ENCODE measurements at places on chromosomes 4 and X. TPM values are rescaled to one million over a fixed set of nuclear protein-coding genes. Genes with fewer than 3 reads are reported as not detected.
A peak's percentile ranks its signal among the peaks of the same experiment; 100 is the strongest.

- DNase-seq = no peak
These were observed 34.8 kb upstream of the USP51 start for GRCh38 chrX:55524487-55524886.

DNA sequence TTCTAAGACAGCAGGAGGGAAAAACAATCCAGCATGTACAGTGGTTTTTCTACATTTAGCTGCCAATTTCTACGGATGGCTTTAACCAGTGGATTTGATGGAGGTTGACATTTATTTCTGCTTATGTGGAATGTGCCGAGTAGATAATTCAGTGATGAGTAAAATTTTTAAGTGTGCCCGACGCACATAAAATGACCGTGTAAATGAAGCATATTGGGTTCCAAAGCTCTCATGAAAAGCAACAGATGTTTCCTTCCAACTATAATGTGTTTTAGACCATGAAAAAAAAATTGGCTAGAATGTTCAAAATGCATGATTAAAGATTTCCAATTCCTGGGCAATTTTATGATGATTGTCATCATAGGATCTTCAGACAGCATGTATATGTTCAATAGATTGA is 14.1 kb downstream of the INPP4B start:
- DNase-seq = no peak

- no peak for DNase-seq
These were observed 1.4 kb downstream of the ANK2 start for GRCh38 chr4:113050837-113051236.

- no peak for DNase-seq
These were observed 154.6 kb downstream of the EPHA5 start for GRCh38 chr4:65515646-65516045.

- DNase-seq = no peak
These were observed 260.7 kb upstream of the SFRP2 start for GRCh38 chr4:154049457-154050181.

- DNase-seq = no peak
These were observed 381.0 kb upstream of the TRAM1L1 start for GRCh38 chr4:117466388-117466787.

DNA sequence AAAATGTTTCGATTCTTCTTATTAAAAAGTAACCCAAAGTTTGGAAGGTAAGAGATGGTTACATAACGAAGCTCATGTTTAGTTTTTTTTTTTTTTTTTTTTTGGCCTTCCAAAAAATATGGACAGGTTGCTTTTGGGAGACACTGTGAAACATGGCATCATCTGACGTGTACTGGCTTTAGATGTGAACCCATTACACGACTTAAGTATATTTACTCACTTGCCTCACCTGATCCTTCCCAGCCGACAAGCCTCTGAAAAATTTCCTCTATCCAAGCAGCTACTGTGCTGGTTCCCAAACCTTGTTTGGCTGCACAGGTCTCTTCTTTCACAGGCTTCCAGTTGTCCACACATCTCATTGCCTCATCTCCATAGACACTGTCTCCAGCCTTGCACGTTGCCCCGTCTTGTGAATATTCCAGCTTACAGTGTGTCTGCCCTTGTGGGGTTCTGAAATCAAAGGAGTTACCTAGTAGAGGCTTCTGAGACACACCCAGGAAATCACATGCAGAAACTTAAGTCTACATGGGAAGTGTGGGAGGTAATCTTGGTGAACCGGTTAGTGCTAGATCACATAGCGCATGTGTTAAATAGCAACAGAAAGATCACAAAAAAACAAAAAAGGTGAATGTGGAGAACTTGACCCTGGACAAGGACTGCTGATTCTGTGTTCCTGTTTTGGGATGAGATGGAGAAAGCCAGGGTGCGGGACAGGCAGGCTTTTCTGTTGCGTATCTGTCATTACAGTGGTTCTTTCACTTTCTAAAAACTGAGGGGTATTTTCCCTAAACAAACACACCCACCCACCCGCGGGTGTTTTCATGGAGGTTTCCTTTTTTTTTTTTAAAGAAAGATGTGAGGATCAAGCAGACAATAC is 328.6 kb downstream of the ARHGAP10 start:
- DNase-seq = no peak

- no peak for DNase-seq
These were observed 5.6 kb downstream of the SLC49A3 start for GRCh38 chr4:683247-683897.

- no peak for DNase-seq
These were observed 27.4 kb upstream of the SPON2 start for GRCh38 chr4:1199556-1200331.

DNA sequence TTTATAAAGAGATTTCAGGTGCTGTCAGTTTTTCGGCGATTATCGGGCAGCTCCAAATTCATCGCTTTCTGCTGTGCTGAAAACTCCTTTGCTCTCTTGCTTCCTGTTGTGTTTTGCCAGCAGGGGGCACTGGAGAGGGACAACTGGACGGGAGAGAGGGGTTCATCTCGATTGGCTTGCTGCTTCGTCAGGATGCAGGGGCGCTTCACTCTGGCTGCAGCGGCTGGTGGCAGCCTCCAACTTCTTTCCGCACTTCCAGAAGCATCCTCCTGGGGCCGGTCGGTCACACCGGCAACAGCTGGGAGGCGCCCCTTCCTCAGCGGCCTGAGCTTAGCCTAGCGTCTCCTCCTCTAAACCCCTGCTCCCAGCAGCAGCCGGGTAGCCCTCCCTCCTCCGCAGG is 29.5 kb downstream of the MSL3 start:
- peak; percentile 90 for DNase-seq

DNA sequence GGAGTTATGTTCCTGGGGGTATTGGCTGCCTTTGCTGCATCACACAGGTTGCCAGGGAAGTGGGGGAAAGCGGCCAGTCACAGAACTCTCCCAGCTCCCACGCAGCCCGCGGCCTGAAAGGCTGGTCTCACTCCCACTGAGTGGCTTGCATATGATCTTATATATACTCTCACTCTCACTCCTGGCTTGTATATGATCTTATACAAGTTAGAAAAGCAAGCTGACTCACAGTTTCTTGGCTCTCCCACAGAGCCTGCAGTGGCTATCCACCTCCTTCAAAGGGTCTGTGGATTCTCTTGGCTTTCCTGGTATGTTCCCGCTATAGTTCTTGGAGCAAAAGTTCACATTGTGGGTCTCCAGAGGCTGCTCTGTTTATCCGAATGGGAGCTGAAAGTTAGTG is 833.5 kb upstream of the GALNTL6 start:
- no peak for DNase-seq

DNA sequence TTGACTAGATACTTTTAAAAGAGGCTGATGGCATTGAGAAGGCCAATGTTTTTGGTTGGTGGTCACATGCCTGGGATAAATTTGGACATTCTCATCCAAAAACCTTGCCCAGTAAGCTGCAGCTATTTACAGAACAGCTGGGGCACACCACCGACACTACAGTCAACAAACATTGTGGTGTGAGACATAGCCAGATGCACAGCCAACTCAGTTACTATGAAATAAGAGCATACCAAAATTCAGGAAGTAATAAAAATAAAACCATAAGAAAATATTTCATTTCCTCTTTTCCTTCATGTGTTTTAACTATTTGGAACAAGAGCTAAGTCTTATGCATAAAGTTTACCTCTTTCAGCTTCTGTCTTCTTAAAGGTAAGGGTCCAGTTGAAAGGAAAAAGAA is 8.8 kb downstream of the PPM1K start:
- no peak for DNase-seq

- peak; percentile 92 for DNase-seq
These were observed at the start of gene STK26 for GRCh38 chrX:132022967-132023895. TSS of gene STK26 (plus strand) at chrX:132023302. CDS start at chrX:132023618, 316 bp downstream.

DNA sequence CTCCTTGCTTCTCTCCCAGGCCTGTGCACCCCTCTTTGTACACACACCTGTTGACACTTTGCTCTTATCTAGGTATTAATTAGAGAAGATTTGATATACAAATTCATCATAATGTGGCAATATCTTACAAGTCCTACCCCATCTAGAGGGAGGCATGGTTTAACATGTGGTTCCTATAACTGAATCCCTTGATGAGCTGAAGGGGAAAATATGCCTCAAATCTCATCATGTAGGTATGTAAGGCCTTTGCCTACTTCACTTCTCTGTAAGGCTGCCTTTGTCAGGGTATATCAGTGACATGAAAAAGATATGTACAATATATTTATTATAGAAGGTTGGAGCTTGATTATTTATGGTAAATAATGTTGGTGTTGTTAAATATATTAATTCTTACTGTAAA is 31.9 kb downstream of the HTR2C start:
- DNase-seq = no peak

- DNase-seq = no peak
These were observed 2.6 kb upstream of the CNOT6L start for GRCh38 chr4:77821775-77822174.

DNA sequence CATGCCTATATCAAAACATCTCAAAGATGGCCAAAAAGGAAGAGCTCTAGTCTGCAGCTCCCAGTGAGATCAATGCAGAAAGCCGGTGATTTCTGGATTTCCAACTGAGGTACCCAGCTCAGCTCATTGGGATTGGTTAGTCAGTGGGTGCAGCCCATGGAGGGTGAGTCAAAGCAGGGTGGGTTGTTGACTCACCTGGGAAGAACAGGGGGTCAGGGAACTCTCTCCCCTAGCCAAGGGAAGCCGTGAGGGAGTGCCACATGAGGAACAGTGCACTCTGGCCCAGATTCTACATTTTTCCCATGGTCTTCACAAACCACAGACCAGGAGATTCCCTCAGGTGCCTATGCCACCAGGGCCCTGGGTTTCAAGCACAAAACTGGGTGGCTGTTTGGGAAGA is 57.3 kb upstream of the FGF16 start:
- no peak for DNase-seq

DNA sequence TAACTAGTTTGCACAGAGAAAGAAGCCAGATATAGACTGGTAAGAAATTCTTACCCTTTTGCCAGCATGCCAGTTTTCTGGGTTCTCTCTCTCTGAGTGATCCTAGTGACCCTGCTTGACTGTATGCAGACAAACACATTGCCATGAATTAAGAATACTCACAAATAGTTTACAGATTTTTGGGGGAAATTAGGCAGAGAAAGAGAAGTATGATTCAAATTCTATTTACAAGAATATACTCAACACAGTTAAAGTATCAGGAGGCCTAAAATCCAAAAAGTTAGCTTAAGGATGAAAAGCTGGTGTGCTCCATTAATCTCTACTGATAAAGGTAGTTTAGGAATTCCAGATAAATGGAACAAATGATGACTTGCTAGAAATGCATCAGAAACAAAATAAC is 18.4 kb downstream of the MOB1B start:
- no peak for DNase-seq

DNA sequence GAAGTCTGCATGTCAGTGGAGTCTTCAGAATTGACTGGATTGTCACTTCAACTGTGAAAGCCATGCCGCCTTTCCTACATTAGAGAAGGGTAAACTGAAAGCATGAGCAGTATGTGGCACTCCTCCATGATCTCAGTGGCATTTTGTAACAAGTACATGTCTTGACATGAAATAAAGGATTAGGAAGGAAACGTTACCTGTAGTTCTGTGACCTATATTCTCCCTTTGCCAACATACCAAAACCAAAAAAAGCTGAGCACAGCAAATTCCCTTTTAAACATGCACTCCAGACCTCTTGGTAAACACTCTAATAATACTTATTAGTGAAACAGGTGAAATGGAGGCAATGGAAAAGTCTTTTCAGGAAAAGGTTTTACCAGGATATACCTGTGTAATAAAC is 344.2 kb downstream of the GRIA2 start:
- no peak for DNase-seq

GRCh38 chr4:186216465-186217024 is 10.8 kb upstream of the KLKB1 start:
- DNase-seq = no peak

The HTT-AS gene
- total RNA-seq = not detected

The NMU gene
- total RNA-seq = 23.5 TPM

The CSN1S1 gene
- not detected for total RNA-seq

The TMEM144 gene
- total RNA-seq = 3.9 TPM

The SRPX gene
- 26.7 TPM for total RNA-seq

The MAGEA1 gene
- not detected for total RNA-seq

The RAB28 gene
- 7.2 TPM for total RNA-seq

The MGAT4D gene
- total RNA-seq = not detected

The FGF13 gene
- 3.3 TPM for total RNA-seq

The ABCG2 gene
- 0.38 TPM for total RNA-seq

Measured in lower leg skin (tissue), 4 donors.